ENCODE measurements at places on chromosomes 3 and 15.
A peak's percentile ranks its signal among the peaks of the same experiment; 100 is the strongest.

DNA sequence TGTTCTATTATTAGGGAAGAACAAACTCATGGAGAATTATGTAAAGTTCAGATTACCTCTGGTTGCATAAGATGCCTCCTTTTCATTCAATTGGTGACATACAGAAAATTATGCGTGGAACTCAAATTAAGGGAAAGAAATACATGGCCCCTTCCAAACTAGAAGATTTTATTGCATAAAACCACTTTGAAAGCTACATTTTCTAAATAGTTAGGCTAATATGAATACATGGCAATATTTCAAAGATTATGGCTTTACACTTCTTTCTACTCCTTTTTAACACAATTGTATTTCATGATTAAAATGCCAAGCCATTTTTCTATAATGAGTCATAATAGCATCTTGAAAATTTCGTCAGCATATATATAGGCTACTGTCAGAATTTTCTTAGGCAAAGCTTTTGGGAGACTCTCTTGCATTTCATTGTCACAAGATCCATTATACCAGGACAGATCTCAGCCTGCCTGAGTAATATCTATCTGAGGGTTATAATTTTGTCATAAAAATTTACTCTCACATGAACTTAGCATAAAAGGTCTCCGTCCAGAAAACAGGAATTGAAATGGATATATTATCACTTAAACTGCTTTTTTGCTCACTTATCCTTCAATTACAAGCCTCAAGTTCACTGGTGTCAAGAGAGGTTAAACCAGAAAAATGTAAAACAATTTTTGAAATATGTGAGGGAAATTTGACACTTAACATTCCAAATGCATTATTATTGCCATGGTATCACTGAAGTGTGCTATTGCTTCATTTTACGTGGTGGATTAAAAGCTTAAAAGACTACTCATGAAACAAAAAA, 37.1 kb downstream of the CPA3 start:
- no peak for DNase-seq

GRCh38 chr15:80823995-80824394, 44.8 kb downstream of the CEMIP start:
- no peak for DNase-seq

- DNase-seq = peak; percentile 7
Measured at GRCh38 chr3:29065211-29065785, 215.6 kb upstream of the RBMS3 start.

- DNase-seq = no peak
Measured at GRCh38 chr3:66302288-66302687, 81.5 kb downstream of the SLC25A26 start.

DNA sequence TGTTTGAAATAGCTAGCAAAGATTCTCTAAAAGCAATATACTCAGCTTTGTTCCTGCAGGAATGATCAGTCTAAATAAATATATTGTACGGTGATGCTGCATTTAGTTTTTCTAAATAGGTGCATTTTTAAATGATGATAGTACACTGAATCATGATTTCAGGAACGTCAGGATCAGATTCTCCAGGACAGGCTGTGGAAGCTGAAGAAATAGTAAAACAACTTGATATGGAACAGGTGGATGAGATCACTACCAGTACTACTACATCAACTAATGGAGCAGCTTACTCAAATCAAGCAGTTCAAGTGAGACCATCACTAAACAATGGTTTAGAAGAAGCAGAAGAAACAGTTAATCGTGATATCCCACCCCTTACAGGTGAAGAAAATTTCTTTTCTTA, 46.3 kb upstream of the EIF3J start:
- no peak for DNase-seq

- DNase-seq = no peak
Measured at GRCh38 chr3:33921608-33922007, 123.2 kb downstream of the PDCD6IP start.

DNA sequence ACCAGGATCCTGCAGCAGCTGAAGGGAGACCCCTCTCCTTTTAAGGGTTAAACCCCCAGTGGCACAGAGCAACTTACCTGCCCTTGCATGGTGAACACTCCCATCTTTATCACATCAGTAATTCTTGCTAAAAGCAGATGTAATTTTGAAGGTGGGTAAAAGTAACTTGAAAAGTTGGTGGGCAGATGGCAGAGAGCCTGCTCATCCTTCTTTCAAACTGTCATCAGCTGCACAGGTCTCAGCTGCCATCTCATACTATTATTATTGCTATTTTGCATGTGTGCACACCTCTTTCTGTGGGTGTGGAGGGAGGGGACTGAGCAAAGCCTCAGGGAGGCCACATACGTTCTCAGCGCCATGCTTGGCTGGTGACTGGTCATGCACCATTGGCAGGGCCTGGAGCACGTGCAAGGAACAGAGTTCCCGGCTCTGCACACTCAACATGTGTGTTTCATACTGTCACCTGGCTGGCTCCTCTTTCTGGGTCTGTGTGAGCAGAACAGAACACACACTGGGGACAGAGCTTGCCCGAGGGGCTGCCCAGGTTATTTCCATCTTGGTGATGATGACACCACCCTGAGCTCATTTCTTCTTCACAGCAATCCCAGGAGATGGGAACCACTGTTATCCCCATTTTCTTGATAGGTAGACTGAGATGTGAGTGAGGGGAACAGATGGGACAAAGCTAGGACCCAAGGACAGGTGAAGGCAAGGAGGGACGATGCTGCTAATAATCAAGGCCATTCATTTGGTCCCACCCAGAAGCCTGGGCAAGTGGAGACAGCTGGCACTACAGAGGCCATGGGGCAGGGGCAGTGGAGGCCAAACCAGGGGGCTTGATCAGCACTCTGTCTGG, 95.8 kb upstream of the KLF13 start:
- no peak for DNase-seq

GRCh38 chr3:30342318-30343060, 263.9 kb upstream of the TGFBR2 start:
- no peak for DNase-seq

- DNase-seq = no peak
Measured at GRCh38 chr3:44954962-44955361, 21.0 kb downstream of the ZDHHC3 start.

- no peak for DNase-seq
Measured at GRCh38 chr3:112656043-112656442, 15.1 kb upstream of the CCDC80 start.

DNA sequence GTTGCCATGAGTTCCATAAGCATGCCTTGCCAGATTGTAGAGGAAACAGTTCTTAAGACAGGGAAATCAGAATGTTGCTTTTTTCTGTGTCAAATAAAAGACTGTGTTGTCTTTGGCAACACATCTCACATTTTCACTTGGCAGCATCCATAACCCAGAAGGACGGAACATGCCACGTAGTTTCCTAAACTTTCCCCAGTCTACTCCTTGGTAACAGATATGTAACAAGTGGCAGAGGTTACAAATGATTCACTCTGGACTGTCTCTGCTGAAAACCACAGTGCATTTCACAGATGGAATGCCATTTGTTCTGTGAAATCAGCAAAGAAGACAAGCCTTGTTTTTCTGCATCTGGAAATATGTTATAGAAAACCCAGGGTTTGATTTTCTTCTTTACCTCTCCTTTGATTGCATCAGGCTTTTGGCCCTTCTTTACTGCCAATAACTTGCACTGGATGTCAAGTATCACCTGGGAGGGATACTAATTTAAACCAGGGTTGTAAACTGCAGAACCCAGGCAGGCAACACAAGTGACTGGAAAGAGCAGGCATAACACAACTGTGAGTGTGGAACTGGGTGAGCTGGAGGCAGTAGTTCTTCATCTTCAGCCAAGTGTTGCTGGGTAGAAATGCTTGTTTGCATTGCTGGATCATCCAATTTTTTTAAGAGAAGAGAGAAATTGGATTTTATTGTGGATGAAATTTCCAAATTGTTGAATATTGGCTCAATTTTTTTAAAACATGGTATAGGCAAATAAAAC, 124.4 kb upstream of the FOXB1 start:
- no peak for DNase-seq

DNA sequence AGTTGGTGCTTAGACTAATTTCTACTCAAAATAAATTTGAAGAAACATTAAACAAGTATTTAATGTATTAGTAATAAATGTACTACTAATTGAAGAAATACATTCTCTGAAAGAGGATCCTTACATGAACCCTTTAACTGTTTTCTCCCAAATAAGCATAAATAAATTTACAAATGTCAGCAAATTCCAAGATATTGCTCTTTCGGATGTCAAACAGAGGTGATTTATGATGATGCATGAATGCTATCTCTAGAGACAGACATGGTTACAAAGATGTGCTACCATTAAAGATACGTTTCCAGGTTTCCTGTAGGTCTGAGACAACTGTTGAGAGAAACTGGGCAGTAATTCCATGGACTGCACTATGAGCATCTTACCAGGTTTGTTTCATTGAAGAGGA, 629 bp downstream of the GABRR3 start:
- DNase-seq = no peak
